ENCODE measurements at places on chromosomes 7 and 10.

DNA sequence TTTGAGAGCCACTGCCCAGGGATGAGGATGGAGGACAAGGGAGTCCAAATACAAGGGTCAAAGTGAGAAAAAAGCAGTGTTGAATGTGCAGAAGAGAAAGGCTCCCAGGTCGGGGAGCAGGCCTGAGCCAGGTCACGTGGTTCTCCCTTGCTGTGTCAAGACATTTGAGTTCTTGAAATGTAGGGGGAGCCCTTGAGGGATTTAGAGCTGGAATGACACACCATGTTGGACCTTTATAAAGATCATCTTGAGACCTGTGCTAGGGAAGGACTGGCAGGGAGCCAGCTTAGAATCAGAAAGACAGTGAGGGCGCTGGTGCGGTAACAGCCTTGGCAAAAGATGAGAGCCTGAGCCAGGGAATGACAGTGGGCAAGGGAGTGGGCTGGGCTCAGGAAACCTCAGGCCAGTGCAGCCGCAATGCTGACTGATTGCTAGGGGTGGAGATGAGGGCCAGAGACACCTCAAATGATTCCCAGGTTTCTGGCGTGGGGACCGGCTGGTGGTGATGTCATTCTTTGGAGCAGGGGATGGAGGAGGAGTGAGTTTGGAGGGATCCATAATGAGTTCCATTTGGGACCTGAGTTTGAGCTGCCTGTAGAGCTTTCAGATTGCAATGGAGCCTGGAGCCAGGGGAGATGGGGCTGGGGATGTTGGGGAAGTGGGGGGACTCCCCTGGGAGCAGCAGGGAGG, 120.1 kb downstream of the PTPN20 start:
- no peak for DNase-seq

GRCh38 chr7:98091061-98091460, 15.6 kb upstream of the LMTK2 start:
- no peak for DNase-seq

GRCh38 chr7:1474736-1475135, 15.5 kb upstream of the MICALL2 start:
- DNase-seq = no peak

DNA sequence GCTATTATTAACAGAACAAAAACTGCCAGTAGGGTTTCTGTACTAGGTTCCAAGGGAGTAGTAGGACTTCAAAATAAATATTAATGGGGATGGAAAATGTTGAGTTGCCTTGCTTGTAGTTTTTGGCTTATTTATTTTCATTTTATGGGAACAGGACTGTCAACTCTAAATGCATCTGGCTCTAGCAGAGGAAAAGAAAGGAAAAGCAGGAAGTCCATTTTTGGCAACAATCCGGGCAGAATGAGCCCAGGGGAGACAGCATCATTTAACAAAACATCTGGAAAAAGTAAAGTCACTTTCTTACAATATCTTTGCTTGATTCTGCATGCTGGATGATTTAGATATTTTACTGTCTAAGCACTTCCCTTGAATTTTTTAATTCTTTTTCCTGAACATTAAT, 69.4 kb downstream of the NOC3L start:
- no peak for DNase-seq

GRCh38 chr7:27991006-27991528, 189.5 kb downstream of the JAZF1 start:
- DNase-seq = no peak

DNA sequence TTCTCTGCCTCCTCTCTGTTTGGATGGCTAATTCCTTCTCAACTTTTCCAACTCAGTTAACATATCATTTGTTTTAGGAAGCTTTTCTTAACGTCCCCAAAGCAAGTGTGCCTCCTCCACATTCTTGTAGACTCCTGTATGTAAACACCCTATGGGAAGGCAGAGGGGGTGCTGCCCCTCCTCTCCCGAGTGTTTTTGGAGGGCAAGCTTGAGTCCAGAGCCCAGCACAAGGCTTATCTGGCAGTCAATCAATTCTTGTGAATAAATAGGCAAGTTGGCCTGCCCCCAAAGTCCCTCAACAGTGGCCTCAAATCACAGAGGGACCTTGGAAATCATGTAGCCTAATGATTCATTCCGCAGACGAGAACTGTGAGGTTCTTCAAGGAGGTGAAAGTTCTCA, 305.6 kb downstream of the RPS24 start:
- DNase-seq = no peak

GRCh38 chr10:12974078-12974477, 27.4 kb downstream of the CCDC3 start:
- DNase-seq = no peak

DNA sequence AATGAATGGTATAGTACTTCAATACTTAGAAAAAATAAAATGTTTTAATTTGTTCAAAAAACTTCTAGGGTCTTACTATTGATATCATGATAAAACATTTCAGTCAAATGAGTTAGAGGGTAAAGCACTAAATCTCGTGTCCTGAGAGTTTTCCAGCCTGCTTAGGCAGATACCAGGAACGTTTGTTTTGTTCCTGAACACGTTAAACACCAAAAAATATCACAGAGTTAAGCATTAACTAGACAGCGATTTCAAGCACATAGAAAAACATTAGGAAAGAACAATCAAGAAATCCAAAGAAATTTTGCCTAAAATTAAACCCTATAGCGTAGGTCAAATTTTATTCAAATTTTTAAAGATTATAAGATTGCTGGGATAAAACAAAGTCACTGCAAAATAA, 204.6 kb upstream of the AGR3 start:
- no peak for DNase-seq

GRCh38 chr10:58622246-58622645, 109.6 kb downstream of the BICC1 start:
- DNase-seq = no peak

GRCh38 chr10:78000956-78001472, 28.3 kb downstream of the POLR3A start:
- no peak for DNase-seq

DNA sequence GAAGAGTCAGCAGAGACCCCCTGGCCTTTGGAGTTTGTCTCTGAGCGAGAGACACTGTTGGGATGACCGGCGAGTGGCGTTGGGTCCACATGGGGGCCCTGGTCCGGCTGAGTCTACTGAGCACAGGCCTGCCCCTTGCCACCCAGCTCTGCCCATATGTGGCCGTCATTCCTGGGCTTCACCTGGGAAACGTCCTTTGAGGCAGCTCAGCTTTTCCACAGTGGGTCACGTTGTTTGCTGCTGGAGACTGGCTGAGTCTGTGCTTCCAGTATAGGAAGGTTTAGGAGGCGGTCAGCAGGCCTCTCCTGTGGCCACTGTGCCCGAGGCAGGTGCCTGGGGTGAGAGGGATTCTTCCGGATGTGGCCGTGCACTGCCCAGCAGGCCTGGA, 17.1 kb downstream of the ADAM8 start:
- DNase-seq = no peak

DNA sequence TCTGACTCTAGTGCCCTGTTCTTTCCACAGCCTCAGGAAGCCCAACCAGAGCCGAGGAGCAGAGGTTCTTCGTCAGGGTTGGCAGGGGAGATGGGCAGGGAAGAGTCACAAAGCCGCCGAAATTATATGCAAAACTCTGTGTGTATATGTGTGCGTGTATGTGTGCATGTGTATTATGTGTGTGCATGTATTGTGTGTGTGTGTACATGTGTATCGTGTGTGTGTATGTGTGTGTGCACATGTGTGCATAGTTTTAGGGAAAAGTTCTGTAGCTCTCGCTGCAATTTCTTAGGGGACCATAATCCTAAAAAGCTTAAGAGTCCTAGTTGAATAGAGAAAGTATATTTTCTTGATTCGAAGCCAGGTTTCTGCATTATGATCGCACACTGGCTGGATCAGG, 17.0 kb downstream of the DNAJB12 start:
- no peak for DNase-seq

DNA sequence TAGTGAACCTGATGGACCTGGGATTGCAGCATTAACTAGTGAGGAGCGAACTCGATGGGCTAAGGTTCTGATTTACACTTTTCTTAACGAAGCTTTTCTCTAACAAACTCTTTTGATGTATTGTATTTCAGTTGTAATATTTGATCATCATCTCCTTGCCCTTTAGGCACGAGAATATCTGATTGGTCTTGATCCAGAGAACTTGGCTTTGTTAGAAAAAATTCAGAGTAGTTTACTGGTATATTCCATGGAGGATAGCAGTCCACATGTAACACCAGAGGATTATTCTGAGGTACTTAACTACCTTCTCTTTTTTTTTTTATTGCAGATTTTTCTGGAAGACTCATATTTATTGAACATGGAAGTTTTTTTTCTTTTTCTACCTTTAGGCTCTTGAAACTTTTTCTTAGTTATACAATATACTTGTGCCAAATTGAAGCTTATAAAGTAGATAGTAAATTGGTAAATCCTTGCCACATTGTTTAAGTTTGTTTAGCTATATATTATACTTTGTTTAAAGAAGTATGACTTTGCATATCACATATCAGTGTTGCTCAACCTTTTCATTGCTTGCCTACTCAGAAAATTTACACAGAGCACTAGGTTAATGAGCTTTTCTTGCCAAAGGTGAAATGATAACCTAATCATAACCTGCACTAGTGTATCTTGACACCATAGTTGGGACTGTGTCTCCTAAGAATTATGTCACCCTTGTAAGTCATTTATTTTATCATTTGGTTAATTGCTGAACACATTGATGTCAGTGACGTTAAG, 30.4 kb downstream of the CROT start:
- DNase-seq = no peak

- no peak for DNase-seq
Observed at GRCh38 chr10:113736576-113736975, 14.9 kb upstream of the PLEKHS1 start.

DNA sequence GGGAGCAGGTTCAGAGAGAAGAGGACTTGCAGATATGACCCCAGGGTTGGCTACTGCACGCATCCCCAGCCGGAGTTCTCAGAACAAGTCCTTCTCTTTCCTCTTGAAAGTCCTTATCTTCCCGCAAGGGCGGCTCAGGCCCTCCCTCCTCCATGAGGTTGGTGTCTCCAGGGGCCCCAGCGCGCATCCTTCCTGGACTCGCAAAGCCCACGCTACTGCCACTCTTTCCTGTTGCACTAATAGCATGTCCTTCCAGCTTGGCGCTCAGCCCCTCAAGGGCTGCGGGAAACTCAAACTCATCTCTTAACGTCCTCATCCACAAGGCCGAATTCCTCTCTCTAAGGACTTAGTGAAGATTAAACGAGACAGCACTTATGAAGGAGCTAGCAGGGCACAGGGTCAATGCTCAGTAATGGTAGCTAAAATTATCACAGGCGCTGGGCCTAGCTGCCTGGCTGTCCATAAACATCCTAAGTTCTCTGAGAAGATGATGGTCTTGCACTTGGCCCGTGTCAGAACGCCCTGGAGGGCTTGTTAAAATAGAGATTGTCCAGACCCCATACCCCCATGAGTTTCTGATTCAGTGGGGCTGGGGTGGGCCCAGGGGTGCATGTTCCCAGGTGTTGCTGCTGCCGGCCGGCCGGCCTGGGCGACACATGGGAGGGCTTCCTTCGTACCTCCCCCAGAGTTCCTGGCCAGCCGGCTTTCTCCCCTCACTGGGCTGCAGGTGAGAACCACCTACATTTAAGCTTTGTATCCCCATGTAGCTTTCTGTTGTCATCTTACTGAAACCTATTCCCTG, 261.4 kb downstream of the COBL start:
- DNase-seq = no peak

- no peak for DNase-seq
Observed at GRCh38 chr7:16711730-16712129, 41.8 kb upstream of the TSPAN13 start.

DNA sequence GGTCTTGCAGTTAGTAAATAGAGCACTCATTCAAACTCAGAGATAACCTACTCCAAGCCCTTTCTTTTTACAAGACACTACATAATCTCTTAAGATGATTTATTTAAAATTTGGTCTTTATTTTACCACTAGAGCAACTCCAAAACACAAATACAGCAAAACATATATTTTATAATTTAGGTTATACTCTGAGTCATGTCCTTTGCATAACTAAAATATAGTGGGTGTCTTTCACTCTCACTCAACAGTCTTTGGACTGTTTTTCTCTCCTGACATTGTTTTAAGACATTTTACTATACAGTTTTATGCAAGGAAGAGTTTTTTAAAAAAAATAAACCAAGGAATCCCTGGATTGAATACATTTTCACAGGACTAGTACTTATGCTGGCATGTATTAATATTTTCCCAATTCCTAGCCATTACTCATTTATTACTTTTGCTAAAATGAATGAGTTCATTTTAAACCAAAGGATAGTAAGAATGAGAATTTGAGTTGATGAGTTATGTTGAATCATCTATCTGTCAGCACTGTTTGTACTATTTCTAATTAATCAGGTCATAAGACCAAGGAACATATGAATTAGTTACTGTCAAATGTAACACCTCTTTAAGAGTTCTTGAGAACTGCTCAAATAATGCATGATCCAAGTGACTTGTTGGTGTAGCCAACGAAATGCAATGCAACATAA, 303.1 kb upstream of the FZD1 start:
- DNase-seq = no peak

- no peak for DNase-seq
Observed at GRCh38 chr10:132131581-132132420, 54.9 kb upstream of the DPYSL4 start.

GRCh38 chr10:26448292-26448691, 10.2 kb downstream of the APBB1IP start:
- no peak for DNase-seq

- DNase-seq = no peak
Observed at GRCh38 chr7:139725077-139725476, 52.7 kb downstream of the HIPK2 start.

DNA sequence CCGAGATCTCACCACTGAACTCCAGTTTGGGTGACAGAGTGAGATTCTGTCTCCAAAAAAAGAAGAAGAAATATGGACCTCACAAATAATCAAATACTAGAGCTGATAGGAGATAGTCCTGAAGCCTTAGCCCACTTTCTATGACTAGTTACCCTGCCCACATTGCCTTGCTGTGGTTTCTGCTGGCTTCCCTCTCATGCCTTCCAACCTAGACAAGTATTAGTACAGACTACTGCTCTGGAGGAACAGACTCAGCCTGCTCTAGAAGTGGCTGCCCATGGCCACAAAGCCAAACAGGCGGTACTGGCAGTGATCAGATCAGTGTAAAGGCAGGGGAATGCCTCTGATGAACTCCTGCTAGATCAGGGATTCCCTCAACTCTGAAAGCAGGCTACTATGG, 89.7 kb upstream of the PRKAR2B start:
- no peak for DNase-seq

DNA sequence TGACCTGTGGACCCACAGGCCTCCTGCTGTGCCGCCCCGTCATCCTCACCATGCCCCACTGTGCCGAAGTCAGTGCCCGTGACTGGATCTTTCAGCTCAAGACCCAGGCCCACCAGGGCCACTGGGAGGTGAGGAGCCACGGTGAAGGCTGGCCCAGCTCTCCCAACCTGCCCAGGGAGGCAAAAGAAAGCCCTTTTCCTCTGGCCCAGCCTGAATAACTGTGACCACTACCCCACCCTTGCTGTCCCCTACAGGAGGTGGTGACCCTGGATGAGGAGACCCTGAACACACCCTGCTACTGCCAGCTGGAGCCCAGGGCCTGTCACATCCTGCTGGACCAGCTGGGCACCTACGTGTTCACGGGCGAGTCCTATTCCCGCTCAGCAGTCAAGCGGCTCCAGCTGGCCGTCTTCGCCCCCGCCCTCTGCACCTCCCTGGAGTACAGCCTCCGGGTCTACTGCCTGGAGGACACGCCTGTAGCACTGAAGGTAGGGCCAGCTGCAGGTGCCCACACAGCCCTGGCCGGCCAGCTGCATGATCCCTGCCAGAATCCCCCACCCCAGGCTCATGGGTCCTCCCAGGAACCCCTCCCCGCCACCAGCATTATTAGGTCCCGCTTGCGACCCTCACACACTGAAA, 25.5 kb upstream of the SLC29A3 start:
- no peak for DNase-seq

GRCh38 chr10:44413416-44413815, 28.5 kb upstream of the CXCL12 start:
- no peak for DNase-seq

GRCh38 chr10:62627983-62628382, 176.5 kb upstream of the ADO start:
- DNase-seq = no peak

Measured in SHP77 treated with DMSO at 0.1 percent for 48 hours (cell line).